AG10803 (cell line): ENCODE measurements at places on chromosomes 6 and 20.

GRCh38 chr6:100283285-100283684 lies 181.4 kb downstream of the SIM1 start:
- peak; percentile 84 for DNase-seq

DNA sequence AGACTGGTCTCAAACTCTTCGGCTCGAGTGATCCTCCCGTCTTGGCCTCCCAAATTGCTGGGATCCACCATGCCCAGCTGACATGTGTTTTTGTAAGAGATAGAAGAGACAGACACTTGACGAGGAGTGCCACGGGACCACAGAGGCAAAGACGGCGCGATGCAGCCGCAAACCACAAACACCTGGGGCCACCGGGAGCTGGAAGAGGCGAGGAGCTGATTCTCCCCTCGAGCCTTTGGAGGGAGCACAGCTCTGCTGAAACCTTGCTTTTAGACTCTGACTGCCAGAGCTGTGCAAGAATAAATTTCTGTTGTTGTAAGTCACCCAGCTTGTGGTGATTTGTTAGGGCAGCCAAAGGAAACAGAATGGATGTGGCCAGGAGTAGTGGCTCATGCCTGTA lies 46.9 kb downstream of the TFAP2C start:
- no peak for DNase-seq

GRCh38 chr6:113458368-113459010 lies 398.7 kb upstream of the MARCKS start:
- DNase-seq: no peak

GRCh38 chr6:162063666-162064065 lies 663.9 kb downstream of the PRKN start:
- DNase-seq: no peak

DNA sequence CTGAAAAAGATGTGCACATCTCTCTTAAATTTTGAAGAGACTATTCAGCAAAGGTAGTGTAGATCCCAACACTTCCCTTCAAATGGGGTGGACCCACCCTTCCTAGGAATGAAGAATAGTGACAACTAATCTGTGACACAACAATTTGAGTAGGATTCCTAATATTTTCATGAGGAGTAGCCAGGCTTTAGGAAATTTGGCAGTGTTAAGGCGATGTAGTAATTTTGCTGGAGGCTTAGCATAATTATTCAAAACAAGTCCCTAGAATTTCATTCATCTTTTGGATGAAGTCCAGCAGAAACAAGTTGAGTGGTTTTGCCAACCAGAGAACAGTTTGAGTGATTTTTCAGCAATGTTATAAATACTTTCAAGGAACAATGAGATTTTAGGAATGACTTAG lies 52.4 kb downstream of the ELOVL4 start:
- peak; percentile 29 for DNase-seq

GRCh38 chr6:113365191-113365590 lies 492.0 kb upstream of the MARCKS start:
- peak; percentile 48 for DNase-seq

- peak; percentile 67 for DNase-seq
Measured at GRCh38 chr20:54208548-54209176, 775 bp downstream of the PFDN4 start.
